ENCODE measurements at places on chromosomes 2 and 18.

- DNase-seq: no peak
Measured at GRCh38 chr2:175441181-175441761, 259.8 kb upstream of the ATP5MC3 start.

DNA sequence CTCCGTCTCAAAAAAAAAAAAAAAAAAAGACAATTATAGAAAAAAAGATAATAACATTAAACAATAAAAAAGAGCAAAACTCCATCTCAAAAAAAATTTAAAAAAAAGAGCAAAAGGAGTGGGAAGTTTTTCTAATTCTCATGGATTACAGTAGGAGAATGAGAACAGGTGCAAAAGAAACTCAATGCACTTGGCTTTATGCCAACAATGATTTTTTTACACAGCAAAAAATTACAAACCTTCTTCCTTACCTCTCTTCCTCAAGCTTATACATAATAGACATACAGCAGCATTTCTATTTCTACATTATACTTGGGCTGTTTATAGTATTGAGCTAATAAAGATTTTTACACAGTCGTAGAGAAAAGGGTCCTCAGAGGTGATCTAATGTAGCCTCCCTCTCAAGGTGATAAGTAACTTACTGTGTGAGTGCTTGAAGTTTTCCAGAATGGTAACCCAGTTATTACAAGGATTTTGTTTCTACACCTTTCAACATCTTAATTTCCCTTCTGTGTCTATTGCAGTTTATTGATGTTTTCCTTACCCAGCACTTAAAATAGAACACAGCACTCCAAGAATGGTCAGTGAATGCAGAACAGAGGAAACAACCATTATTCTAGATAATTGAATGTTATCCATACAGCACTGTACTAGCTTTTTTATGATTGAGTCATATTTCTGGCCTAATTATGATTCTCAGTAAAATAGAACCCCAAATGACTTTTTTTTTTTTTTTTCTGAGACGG, 34.9 kb upstream of the RNF138 start:
- DNase-seq: no peak

DNA sequence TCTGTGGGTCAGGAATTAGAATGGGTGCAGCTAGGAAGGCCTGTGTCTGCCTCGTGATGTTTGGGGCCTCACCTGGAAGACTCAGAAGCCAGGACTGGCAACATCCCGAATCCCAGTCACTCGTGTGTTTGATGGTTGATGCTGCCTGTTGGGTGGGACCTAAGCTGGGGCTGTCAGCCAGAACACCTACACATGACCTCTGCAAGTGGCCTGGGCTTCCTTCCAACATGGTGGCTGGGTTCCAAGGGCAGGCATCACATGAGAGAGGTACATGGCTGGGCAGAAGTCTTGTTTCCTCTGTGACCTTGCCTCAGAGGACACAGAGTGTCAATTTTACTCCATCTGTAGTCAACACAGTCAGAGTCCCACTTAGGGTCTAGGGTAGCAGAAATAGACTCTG, 177.8 kb downstream of the GBX2 start:
- DNase-seq: no peak

DNA sequence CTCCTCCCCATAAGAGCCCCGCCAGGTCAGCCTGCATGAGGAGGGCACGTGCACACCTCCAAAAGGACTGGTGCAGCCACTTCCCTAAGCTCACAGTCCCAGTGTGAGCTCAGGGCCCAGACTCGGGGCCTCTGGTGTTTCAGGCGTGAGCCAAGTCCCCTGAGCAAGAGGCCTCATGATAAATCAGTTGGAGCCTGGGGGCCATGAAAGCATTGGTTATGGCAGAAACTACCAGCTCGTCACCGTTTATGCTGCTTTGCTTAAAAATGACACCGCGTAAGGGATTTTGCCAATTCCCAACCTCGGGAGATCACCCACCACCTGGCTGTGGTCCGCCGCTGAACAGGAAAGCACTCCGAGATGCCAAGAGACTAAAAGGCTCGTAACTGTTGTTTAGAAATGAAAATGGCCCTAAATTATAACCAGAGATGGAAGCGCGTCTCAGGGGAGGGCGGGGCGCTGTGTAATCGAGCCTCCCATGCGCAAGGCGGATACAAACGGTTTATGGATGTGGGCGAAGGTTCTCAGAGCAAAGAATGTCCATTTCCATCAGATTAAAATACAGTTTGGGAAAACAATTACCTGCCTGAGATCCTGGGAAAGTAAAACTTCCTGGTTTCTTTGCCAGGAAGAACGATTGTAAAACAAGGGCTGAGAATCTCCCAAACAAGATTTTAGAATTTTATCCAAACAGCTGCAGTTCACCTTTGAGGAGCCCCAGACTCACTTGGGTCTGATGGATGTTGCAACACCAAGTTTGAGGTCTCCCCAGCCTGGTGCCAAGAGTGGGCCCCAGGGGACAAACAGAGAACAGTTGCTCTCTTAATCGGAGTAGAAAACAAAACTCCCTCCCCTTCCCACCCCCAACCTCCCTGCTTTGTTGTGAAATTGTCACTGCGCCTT, 141.4 kb downstream of the BCL2 start:
- DNase-seq: peak; percentile 57

GRCh38 chr2:85702172-85702571, 8.0 kb downstream of the GNLY start:
- no peak for DNase-seq

DNA sequence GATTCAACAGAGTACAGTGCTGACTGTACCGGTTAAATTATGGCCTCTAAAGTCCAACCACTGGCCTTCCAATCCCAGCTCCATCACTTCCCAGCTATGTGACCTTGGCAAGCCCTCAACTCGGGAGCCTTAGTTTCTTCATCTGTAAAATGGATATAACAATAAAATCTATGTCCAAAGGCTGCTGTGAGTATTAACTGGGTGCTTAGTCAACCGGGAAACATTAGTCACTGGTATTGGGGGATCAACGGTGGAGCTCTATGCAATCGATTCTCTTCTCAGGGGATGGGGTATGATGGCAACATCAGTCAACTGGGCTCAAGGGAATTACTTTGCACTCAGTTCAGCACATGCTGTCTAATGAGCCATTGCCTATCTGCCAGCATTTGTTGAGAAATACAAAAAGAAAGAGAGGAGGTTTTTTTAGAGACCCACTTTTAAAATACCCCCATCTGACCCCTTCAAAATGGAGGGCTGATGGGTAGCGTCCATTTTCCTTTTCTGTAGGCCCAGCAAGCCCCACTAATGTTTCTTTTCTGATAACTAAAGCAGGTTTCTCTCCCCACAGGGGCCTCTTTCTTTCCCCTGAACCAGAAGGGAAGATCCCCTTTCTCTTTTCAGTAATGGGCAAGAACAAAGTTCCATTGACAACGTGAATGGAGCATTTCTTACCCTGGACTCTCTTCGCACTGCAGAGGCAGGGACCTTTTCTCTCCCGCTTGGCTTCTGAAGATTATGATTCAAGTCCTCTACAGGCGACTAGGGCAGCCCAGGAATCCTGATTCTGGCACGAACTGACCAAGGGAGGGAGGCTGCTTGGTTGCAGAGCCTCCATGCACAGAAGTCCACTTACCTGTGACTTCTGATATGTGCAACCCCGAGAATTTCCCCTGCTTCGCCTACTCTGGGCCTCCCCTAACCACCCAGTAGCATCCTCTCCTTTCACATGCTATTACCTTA, 8.7 kb upstream of the AGFG1 start:
- DNase-seq: no peak

DNA sequence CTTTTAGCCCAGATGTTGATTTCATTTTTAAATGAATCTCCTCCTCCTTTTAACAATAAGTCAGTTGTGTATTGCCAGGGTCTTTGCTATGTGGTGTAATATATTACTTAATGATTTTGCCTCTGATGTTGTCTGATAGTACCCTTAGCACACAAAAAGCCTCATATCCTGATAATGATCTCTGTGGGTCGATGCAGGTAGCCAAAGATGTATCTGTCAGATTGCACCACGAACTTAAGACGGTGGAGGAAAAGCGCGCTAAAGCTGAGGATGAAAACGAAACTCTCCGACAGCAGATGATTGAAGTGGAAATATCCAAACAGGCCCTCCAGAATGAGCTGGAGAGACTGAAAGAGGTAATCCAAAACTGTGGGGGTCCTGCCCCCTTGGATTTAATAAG, 14.8 kb downstream of the MTCL1 start:
- DNase-seq: no peak

GRCh38 chr2:136534811-136535210, 230.5 kb upstream of the THSD7B start:
- no peak for DNase-seq

DNA sequence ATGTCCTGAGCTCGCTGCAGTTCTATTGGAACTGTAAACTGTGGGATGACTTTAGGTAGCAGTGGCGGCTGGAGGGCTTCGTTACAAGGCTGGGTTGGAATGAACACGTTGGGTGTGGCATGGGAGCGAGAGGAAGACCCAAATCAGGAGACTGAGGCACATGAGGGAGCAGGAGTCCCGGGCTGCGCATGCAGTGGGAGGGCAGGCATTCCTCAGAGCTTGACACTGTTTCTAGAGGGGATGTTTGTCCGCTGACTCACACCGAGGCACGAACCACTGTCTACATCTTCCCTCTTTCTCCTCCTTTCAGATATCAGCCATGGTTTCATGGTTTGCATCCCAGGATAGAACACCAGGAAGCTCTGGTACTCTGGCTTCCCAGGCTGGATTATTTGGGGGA, 40.6 kb upstream of the LAMA1 start:
- DNase-seq: no peak

DNA sequence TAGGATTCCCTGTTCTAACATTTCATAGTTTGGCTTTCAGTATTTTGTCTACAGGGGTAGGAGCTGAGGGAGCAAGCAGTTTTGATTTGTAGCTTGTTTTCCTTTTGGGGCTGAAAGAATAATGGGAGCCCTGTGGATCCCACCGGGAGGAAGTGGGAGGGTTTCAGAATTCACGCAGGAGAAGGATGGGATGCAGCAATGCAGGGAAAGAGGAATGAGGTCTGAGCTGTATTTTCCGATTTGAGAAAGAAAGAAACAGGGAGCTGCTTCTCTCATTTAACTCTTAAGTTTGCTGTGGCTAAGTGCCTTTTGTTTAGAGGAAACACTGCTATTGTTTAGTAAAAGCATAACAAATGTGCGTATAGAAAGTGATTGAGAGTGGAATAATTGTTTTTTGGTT, 141.0 kb downstream of the ADCYAP1 start:
- no peak for DNase-seq

- no peak for DNase-seq
Measured at GRCh38 chr18:76358774-76359173, 136.3 kb downstream of the ZNF516 start.

GRCh38 chr2:190090148-190090547, 27.6 kb upstream of the MSTN start:
- no peak for DNase-seq
